ENCODE measurements at places on chromosomes 5 and 9.

GRCh38 chr5:143186623-143187022 lies 216.9 kb downstream of the NR3C1 start:
- DNase-seq: no peak

DNA sequence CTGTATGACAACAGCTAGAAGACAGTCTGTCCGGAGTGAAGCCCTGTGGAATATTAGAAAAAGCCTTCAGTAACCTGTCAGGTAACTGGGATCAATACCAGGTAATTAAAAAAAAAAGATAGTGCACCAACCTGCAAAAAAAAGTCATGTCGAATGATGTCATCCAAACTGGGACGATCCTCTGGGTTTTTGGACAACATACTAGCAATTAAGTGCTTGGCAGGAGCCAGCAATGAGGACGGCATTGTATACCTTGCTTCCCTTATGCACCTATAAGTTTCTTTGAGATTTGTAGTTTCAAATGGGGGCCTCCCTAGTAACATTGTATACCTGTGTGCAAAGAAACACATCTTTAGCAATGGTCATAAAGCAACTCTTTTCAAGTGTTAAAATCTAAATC lies 2.8 kb downstream of the PLK2 start:
- no peak for DNase-seq

DNA sequence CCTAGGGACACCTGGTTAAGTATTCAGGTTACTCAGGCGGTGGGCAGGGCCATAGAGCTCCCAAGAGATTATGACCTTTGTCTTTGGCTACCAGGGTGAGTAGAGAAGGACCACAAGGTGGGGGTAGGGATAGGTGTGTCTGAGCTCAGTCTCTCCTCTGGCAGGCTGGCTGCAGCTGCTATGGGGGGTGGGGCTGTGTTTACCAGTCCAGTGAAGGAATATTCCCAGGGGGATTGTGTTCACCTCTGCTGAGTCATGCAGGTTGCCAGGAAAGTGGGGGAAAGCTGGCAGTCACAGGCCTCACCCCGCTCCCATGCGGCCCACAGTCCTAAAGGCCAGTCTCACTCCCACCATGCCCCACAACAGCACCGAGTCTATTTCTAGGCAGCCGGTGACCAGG lies 53.6 kb upstream of the POU5F2 start:
- DNase-seq: no peak

DNA sequence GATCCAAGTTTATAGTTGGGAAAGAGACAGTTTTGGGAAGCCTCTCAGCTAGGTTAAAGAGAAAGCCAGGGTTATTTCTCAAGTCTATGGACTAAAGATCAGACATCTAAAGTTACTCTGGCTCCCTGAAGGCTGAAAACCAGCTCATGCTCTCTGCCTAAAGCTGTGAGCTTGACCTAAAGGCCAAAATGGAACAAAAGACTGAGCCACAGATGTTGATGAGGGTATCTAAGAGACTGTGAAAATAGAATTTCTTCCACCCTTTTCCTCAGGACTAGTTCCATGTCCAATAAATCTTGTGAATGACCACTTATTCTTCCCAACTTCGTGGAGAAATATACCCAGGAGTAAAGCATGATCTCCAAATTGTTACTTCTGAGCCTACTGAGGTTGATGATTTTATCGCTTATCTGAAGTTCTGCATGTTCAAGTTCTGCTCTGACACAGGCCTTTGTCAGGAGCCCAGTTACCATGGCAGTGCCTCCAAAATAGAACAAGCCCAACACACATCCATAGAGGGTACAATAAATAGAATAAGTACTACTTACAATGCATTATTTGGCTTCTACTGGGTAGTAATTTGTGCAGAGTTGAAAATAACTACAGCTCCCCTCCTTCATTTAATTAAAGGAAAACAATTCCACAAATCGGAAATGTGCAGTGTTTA lies 373.6 kb downstream of the NTRK2 start:
- DNase-seq: no peak

- DNase-seq: no peak
Observed at GRCh38 chr9:134422301-134423090, 96.2 kb downstream of the RXRA start.

- no peak for DNase-seq
Observed at GRCh38 chr9:91914937-91915336, 35.1 kb downstream of the ROR2 start.

Measured in foreskin keratinocyte (primary cell).